ENCODE measurements at places on chromosomes 13 and 19.

DNA sequence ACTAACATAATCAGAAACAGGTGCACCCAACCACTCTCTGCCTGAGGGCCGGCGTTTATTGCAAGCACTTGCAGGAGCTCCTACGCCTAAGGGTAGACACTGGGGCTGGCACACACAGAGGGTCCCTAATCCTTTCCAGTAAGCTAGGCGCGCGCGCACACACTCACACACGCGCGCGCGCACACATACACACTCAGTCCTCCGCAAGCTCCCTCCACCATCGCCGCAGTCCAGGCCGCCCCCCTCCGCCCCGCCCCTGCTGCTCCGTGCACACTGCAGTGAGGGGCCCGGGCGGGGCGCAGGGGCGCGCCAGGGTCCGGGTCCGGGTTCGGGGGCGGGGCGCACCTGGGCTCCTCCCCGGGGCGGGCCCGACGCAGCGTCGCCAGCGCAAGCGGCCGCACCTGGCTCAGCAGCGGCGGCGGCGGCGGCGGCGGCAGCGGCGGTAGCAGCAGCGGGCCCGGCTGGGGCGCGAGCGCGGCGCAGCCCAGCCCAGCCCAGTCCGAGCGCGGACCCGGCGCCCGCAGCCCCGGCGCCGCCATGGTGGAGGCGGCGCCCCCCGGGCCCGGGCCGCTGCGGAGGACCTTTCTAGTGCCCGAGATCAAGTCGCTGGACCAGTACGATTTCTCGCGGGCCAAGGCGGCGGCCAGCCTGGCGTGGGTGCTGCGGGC lies at the start of gene CAMSAP3:
CAMSAP3 (plus strand) TSS at position 398 of the 668 bp plus-strand sequence; CDS start at position 538, 140 bp downstream.
- ATAC-seq = peak; percentile 61

- ATAC-seq = peak; percentile 58
These were observed 19.9 kb upstream of the FBXO27 start for GRCh38 chr19:39052243-39052746.

GRCh38 chr19:37943480-37943879 lies 36.5 kb downstream of the SIPA1L3 start:
- no peak for ATAC-seq

DNA sequence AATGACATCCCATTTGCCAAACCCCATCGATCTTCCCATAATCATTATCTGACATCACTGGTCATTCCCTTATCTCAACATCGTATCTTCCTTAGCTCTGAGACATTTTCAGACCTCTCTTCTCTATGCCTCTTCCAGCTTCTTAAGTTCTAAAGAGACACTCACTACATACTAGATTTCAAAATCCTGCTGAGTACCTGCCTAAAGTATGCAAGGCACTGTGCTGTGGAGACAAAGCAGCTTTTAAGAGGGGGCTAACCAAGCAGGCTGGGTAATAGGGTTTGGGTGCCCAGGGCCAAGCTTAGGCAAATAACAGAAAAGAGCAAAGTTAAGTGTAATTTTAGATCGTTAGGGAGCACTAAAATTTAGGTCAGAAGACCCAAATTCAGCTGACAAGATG lies 3.4 kb upstream of the POMP start:
- no peak for ATAC-seq

DNA sequence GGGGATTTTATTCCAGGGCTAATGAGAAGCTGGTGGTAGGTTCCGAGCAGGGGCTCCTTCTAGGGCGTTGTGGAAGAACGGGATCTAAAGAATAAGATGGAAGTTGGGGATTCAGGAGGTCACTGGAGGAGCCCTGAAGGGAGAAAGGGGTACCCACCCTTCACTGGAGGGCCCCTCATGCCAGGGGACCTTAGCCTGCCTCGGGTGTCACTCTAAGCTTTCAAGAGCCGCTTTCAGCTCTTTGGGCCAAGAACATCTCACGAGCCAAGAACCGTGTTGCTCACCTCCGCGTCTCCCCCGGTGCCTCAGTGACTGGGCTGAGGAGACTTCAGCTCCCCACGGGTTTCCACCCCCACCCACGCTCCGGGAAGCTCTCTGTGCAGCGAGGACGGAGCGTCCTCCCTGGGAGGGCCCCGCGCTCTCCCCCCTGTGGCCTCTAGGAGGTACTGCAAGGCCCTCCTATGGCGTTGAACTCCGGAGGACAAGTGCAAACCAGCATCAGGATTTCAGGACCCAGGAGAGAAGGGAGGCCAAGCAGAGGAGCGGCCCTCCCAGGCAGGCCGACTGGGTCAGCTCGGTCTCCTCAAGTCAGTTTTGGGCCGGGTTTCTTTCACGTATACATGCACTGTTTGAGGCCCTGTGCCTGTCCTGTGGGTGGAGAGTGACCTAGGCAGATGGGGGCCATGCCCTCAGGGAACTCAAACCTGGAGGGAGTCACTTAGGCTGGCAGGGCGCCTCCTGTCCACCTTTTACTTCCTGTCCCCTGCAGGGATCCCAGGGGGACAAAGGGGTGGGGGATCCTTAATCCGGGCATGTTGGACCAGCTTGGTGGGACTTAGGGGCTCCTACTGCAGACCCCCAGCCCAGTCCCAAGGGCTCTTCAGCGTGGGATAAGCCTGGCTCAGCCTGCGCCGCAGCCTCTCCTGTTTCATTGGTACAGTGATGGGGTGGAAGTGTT lies 5.1 kb upstream of the KRTDAP start:
- ATAC-seq = peak; percentile 88

DNA sequence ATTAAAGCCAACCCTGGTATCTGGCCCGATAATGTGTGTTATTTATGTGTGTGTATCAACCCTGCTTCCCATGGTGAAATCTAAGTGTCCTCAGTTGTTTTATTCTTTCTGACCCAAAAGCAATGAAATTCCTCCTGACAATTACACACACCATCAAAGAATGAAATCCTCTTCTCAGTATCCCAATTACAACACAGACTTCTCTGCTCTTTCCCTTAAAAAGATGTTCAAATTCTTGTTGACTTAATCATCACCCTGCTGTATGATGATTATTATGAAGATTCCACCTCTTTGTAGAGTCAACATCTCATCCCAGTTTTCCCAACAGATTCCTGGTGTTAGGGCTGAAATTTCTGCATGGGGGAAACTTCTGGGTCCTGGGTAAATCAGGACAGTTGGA lies 8.9 kb upstream of the TRPC4 start:
- no peak for ATAC-seq

GRCh38 chr13:30256713-30257467 lies 50.5 kb downstream of the KATNAL1 start:
- ATAC-seq = no peak

GRCh38 chr19:47631681-47632446 lies 22.9 kb downstream of the BICRA start:
- ATAC-seq = no peak

- peak; percentile 57 for ATAC-seq
These were observed 14.5 kb downstream of the PPFIA3 start for GRCh38 chr19:49133621-49134454.

- no peak for ATAC-seq
These were observed 49.8 kb downstream of the CBY2 start for GRCh38 chr13:45751885-45752284.

DNA sequence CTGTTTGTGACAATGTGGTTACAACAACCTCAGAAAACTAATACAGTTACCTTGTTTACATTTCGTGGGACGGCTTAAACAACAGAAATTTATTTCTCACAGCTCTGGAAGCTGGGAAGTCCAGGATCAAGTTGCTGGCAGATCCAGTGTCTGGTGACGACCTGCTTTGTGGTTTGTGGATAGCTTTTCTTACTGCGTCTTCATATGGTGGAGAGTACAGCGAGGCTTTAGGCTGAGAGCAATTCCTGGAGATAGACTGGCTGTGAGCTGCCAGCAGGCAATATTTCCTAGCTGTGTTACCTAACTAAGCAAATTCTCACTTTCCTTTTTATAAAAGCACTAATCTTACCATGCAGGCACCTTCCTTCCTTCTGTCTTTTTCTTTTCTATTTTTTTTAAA lies 1203.5 kb upstream of the PRR20A start:
- no peak for ATAC-seq

DNA sequence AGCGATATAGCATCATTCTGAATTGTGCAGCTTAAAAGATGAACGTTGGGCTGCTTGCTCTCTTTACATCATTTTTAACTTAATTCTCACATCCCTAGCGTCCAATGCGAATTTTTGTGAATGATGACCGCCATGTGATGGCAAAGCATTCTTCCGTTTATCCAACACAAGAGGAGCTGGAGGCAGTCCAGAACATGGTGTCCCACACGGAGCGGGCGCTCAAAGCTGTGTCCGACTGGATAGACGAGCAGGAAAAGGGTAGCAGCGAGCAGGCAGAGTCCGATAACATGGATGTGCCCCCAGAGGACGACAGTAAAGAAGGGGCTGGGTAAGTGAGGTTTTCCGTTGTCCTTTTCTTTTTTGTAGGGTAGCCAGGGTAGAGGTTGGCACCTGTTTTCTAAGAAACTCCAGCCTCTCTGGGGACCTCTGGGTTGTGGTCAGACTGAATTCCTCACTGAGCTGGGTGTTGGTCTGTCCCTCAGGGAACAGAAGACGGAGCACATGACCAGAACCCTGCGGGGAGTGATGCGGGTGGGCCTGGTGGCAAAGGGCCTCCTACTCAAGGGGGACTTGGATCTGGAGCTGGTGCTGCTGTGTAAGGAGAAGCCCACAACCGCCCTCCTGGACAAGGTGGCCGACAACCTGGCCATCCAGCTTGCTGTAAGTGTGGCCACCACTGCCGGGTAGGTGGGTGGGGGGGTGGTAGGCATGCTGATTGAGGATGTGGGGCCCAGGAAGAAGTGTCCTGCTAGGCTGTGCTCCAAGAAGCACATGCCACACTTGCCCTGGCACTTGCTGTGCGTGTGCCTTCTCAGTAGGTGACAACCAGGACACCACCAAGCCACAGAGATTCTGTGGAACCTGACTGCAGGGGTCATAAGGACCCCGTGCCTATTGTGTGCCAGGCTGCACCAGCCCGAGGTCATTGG lies 17.0 kb downstream of the ILF3 start:
- peak; percentile 26 for ATAC-seq

- ATAC-seq = no peak
These were observed 92.6 kb downstream of the SIPA1L3 start for GRCh38 chr19:37999309-38000213.

GRCh38 chr13:59474696-59475095 lies 689.0 kb downstream of the DIAPH3 start:
- ATAC-seq = no peak

GRCh38 chr19:19034204-19034624 lies 811 bp downstream of the ARMC6 start:
- ATAC-seq = peak; percentile 85

DNA sequence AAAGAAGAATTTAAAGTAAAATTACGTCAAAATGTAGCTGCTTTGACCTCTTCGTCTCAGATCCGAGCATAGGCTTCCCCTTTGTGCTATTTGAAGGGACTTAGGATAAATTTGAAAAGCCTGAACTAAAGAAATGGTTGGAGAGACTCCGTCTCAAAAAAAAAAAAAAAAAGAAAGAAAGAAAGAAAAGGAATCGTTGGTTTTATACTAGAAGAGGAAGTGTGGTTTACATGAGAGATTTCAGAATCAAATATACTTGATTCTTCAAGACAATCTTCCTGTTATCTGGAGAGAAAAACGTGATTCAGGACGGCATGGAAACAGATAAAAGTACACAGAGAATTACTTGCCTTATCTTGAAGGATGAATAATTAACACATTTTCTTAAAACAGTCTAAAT lies 474 bp upstream of the ZNF780B start:
- no peak for ATAC-seq

DNA sequence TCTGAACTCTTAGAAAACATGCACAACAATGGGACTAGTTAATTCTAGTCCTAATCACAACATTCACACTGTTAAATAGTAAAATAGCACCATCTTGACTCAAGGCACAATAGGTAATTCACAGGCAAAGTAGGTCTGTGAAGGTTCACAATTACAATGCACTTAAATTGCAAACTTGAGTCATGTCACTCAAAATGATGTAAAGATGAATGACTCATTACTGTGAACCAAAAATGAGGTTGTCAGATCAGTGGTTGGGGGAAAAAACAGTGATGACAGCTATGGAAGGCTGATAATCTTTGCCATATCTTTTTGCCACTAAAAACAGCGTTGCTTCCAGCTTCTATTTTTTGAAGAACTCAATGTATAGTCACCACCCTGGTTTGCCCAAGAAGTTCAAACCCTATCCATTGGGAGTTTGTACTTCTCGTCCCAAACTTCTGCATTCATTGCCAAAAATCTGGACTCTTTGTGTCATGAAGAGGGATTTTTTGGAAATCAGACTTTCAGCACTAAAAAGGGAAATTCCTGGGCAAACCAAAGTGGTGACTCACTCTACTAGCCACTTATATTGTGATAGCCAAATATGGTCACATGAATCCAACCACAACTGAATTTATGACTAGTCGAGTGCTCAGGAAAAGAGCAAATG lies 200.9 kb upstream of the TMTC4 start:
- ATAC-seq = no peak

DNA sequence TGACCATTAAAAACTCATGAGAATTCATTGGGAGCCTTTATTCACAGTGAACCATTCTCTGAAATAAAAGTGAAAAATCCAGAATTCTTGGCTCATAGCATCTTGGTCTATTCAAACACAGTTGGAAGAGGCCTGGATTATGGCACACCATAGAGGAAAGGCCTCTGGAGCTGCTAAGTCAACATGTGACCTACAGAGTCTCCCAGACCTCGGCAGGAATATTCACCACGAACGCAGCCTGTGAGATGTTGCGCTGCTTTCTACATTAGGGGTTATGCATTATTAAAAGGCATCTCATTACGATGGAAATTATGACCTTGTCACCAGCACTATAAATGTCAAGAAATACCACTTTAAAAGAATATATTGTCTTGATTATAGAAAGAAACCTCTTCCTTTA lies 132.6 kb downstream of the EFNB2 start:
- no peak for ATAC-seq

DNA sequence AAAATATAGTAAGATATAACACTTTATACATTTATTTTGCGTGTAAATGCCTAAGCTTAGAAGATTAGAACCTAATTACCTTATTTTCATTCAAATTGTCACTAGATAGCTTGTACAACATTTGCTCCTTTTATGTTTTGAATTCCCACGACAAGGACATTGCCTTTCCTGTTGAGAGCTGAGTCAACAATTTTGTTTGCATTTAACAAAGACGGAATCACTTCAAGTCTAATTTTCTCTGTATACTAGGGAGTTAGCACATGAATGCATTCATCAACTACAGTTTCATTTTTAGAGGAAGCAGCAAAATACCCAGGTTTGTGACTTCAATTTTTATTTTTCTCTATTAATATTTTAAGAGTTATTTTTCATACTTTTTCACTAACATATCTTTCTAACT lies 48.7 kb upstream of the PCCA start:
- ATAC-seq = no peak

- ATAC-seq = peak; percentile 99
These were observed at the start of gene SLITRK6 for GRCh38 chr13:85799097-85799582. SLITRK6 (minus strand) TSS chr13:85799419; CDS start chr13:85796508, 2,911 bp downstream.

DNA sequence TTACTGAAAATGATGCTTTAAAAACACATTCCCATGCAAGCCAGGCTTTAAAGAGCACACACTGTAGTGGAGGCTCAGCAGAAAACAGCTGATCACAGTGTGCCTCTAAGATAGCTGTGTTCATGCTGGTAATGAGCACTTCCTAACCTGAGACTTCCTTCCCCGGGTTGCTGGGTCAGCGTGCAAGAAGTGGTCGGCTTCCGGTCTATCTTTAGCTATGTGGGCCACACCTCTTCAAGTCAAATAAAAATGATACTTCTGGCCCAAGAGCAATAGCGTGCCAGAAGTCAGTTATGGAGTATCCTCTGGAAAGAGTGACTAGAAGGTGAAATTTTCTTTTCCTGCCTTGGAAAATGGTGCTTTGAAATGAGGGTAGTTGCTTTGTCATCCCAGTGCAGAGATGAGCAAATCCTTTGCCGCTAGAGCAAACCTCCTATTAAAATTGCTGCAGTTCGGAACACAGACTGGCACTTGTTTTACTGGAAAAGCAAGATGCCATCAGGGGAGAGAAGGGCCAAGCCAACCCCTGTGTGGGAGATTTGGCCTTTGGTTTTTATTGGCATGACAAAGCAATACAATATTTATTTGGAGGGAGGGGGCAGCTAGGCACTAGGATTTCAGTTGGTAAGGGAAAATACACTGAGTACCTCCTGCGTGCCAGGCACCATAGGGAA lies 64.2 kb downstream of the ARHGAP35 start:
- peak; percentile 50 for ATAC-seq

Data from esophagus mucosa (tissue), 1 donor.